Mammary epithelial cell (primary cell): ENCODE measurements at places on chromosomes 4 and X.

GRCh38 chr4:176546975-176547374, 227.2 kb downstream of the SPCS3 start:
- no peak for DNase-seq

- no peak for DNase-seq
Observed at GRCh38 chr4:139719381-139720101, 53.9 kb downstream of the MGST2 start.

GRCh38 chr4:37867102-37867501, 23.8 kb upstream of the TBC1D1 start:
- DNase-seq, result no peak

GRCh38 chr4:7323872-7324650, 110.7 kb downstream of the PSAPL1 start:
- DNase-seq, result peak; percentile 25

GRCh38 chr4:159428975-159429692, 326.3 kb downstream of the RAPGEF2 start:
- no peak for DNase-seq

DNA sequence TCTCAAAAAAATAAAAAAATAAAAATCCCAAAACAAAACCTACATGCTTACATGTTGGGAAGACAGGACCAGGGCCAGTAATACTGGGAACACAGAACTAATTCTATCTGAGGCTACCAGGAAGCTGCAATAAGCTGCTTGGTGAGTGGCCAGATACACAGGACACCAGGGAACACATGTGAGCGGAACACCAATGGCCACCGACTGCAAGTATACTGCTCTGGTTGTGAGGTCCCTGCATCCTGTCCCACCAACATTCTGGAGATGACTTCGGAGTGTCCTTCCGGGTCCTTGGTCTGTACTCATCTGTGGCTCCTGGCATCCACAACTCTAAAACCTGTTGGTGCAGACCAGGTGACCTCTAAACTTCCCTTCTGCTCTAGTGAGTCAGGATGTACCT, 2.7 kb downstream of the TNIP2 start:
- DNase-seq, result no peak

DNA sequence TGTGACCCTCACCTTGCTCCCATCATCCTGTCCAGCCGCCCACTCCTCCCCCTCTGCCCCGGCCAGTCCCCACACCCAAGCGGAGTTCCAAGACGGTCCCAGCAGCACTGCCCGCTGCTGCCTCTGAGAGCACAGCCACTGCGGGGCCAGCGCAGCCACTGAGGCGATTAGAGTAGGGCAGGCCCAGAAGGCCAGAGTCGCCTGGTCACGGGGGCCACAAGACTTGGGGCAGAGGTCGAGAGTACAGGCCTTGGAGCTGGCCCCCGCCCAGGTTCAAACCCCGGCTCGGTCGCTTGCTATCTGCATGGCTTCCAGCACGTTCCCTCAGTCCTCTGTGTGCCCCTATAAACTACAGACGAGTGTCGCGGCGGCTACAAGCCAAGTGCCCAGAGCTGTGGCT, 53.2 kb upstream of the ADRA2C start:
- DNase-seq, result no peak
